ENCODE measurements at places on chromosomes 2 and 18.

GRCh38 chr2:106356291-106356690 lies 111.9 kb downstream of the RGPD3 start:
- no peak for DNase-seq

- no peak for DNase-seq
Observed at GRCh38 chr2:143823876-143824275, 694.7 kb downstream of the ARHGAP15 start.

- DNase-seq = no peak
Observed at GRCh38 chr18:46385124-46385523, 271.9 kb downstream of the LOXHD1 start.

DNA sequence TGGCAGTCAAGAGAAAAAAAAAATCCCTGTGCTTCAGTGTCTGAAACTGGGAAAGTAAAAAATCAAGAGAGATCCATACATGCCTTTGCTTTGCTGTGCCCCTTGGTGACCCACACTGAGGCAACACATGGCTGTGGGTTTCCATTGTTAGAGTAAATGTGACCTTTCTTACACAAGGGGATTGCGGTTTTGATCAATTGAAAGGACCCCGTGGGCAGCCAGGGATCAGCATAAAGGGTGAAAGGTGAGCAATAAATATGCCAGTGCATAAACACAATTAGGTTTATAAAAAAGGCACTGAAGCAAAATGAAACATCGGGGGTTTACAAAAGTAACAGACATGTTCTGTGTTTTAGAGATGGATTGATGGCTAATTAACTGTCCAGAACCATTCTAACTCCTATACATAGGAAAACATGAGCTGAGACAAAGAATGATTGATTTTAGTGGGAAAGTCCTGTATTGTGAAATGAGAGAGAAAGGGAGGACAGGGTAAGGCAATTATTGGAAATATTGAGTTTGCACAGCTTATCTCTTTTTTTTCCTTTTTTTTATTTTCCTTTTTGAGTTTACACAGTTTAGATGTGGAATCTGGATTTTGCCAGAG lies 40.7 kb upstream of the BBS5 start:
- DNase-seq = no peak

- DNase-seq = no peak
Observed at GRCh38 chr18:57366528-57367081, 14.2 kb downstream of the ST8SIA3 start.

DNA sequence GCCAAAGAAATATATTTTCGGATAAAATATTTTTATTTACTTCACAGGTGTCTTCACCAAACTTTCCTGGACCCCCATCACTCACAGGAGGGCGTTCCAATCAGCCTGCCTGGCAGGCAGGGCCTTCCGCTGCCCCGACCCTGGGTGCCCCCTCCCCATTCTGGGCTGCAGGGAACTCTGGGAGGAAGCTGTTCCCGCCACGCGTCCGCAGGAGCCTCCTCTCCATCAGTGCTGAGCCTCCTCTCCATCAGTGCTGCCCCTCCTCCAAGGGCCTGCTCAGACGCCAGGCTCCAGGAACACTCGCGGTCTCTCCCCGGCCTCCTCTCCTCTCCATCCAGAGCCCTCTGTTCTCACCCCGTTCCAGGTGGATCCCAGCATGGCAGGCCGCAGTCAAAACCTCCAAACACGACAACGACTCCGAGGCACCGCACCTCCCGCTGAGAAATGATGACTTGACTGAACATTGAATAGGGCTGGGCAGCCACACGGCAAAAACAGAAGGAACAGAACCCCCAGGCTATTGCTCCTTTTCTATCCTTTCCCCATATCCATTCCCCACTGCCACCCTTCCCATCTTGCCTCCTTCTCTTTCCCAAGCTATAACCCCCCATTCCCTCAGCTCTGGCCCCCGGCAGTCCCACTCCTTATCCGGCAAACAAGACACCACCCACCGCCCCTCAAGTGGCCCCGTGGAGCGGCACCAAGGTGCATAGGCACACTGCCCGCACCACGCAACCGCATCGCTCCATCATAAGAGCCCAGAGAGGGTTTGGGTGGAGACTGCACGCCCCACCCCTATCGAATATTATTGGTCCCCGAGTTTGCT lies 268.6 kb upstream of the RAB6C start:
- no peak for DNase-seq

- no peak for DNase-seq
Observed at GRCh38 chr18:12293831-12294230, 14.2 kb upstream of the TUBB6 start.

Data from T-cell (primary cell).